ENCODE measurements at places on chromosomes 5 and 9. TPM values are rescaled to one million over a fixed set of nuclear protein-coding genes. Genes with fewer than 3 reads are reported as not detected.

DNA sequence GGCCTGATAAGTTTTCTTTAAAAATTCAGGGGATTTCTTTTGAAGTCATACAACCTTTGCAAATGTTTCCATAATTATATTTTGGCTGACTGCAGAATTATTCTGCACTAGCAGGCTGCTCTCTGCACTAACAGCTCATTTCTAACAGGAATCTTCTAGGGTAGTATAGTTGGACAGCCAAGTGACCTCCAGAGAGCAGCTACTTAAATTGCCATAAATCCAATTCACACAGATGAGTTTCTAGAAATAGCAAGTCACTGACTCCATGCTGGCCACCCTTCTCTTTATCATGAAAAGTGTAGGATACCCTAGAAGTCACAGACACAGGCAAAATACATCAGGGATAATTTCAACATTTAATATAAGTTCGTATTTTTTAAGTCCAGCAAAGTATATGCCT lies 110.9 kb upstream of the TARS1 start:
- no peaks in the 10 kb centered on the region for H3K36me3 ChIP-seq
- H3K4me3 ChIP-seq, result no peak overlapping the region
- H3K27me3 ChIP-seq, result no peaks in the 10 kb centered on the region
- no peak overlapping the region for H3K27ac ChIP-seq
- peaks cover 8% of the 10 kb centered on the region for H3K4me1 ChIP-seq

GRCh38 chr9:12874395-12874794 lies 99.6 kb downstream of the LURAP1L start:
- H3K36me3 ChIP-seq, result no peaks in the 10 kb centered on the region
- H3K4me1 ChIP-seq, result no peaks in the 10 kb centered on the region
- H3K27me3 ChIP-seq, result no peaks in the 10 kb centered on the region
- DNase-seq, result no peak
- H3K27ac ChIP-seq, result no peak overlapping the region
- no peak overlapping the region for H3K4me3 ChIP-seq

- no peaks in the 10 kb centered on the region for H3K36me3 ChIP-seq
- H3K4me3 ChIP-seq, result no peak overlapping the region
- H3K4me1 ChIP-seq, result no peaks in the 10 kb centered on the region
- H3K27me3 ChIP-seq, result no peaks in the 10 kb centered on the region
- no peak overlapping the region for H3K27ac ChIP-seq
- DNase-seq, result no peak
Measured at GRCh38 chr5:9058161-9058560, 487.7 kb downstream of the SEMA5A start.

The ISL1 gene
- 6.3 TPM for total RNA-seq

The ANKRD34B gene
- 0.05 TPM for total RNA-seq

The C9 gene
- total RNA-seq, result 0.19 TPM

DNA sequence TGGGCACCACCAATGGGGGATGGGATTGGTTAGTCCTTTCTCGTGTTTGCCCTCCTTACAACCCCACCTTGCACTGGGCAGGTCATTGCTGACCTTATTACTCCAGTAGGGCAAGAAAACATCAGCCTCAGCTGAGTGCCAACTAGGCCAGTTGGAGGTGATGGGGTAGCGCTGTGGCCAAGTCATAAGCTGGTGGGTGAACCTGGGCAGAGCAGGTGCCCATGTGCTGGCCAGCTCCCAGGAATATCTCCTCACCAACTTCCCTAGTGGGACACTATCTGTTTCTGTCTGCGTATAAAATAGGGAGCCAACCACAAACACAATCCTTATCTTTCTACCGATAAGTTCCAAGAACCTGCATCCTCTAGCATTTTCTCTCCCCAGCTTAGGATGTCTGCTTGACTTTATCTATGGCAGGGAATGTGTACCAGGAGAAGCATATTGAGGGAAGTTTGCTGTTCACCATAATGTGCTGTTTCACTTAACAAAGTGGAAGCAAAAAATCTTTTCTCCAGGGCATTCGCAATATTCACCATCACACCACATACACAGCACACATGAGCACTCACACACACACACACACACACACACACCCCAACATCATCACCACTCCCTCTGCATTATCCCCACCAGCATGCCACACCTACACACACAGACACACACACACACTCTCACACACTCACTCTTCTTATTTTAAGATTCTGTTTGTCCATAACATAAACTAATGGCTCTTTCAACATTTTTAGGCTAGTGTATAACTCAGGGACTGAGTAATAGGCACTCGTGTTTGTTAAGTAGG lies 390.0 kb downstream of the ENC1 start:
- H3K27me3 ChIP-seq, result no peaks in the 10 kb centered on the region
- H3K4me1 ChIP-seq, result no peaks in the 10 kb centered on the region
- H3K36me3 ChIP-seq, result no peaks in the 10 kb centered on the region
- DNase-seq, result no peak

- H3K36me3 ChIP-seq, result no peaks in the 10 kb centered on the region
- H3K27ac ChIP-seq, result no peak overlapping the region
- no peaks in the 10 kb centered on the region for H3K4me1 ChIP-seq
- DNase-seq, result no peak
Measured at GRCh38 chr5:36363744-36364143, 62.0 kb upstream of the RANBP3L start.

GRCh38 chr9:108900176-108900575 lies 33.7 kb downstream of the ELP1 start:
- no peaks in the 10 kb centered on the region for H3K27me3 ChIP-seq
- no peaks in the 10 kb centered on the region for H3K4me1 ChIP-seq
- H3K27ac ChIP-seq, result no peak overlapping the region
- H3K36me3 ChIP-seq, result peaks cover 54% of the 10 kb centered on the region

- peaks cover 2% of the 10 kb centered on the region for H3K4me1 ChIP-seq
- no peak overlapping the region for H3K4me3 ChIP-seq
- no peak for DNase-seq
- H3K36me3 ChIP-seq, result peaks cover 16% of the 10 kb centered on the region
Measured at GRCh38 chr5:143279698-143280097, 123.8 kb downstream of the NR3C1 start.

The HAND1 gene
- total RNA-seq, result 0.19 TPM

DNA sequence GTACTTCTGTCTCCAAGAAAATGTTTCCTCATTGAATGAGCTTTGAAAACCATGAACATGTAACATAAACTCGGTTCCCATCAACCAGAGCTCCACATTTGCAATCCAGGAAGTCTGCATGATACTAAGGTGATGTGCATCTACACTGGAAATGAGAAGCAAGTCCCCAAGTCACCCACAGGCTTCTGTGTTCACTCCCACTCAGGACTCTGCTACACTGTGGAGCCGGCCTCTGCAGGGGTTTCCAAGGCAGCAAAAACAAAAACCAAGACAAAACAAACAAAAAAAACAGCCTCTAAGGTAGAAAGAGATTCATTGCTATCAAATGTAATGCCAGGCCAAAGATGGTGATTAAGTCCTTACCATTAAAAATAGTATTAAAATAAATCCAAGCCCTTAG lies 593.7 kb downstream of the IRX1 start:
- H3K4me3 ChIP-seq, result no peak overlapping the region
- DNase-seq, result no peak
- H3K36me3 ChIP-seq, result no peaks in the 10 kb centered on the region
- no peak overlapping the region for H3K27ac ChIP-seq

The TAF11L10 gene
- total RNA-seq, result not detected

The PCDHGB7 gene
- 0.85 TPM for total RNA-seq

DNA sequence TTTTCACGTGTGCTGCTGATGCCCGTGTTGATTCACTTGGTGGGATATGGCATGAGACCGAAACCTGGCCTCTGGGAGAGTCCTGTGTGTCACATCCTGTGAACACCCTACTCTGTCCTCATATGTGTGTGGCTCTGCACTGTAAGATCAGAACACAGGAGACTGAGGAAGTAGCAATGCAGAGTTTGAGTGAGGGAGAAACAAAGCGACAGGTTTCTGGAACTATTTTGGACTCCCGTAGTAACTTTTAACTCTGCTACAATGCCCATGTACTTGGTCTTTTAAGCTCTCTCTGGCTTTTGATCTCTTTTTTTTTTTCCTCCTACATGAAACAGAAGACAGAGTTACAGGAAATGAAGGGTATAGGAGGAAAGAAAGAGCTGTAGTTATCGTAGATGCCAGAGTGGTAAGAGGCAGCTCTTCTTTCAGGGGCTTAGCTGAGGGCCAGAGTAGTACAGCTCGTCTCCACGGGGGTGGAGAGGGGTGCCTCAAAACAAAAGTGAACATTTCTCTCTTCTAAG lies 26.6 kb downstream of the GRAMD2B start:
- peak overlapping the region; percentile 6 for H3K4me3 ChIP-seq
- H3K27ac ChIP-seq, result peak overlapping the region; percentile 95
- peaks cover 56% of the 10 kb centered on the region for H3K4me1 ChIP-seq
- H3K36me3 ChIP-seq, result no peaks in the 10 kb centered on the region
- peak; percentile 89 for DNase-seq

The LRRC70 gene
- 4.1 TPM for total RNA-seq

The EPB41L4B gene
- total RNA-seq, result 0.71 TPM

All from thymus (tissue), 14 donors.